ENCODE measurements at places on chromosomes 4 and X. TPM values are rescaled to one million over a fixed set of nuclear protein-coding genes. Genes with fewer than 3 reads are reported as not detected.

GRCh38 chrX:39688219-39688575, 409.6 kb downstream of the BCOR start:
- DNase-seq, result no peak

DNA sequence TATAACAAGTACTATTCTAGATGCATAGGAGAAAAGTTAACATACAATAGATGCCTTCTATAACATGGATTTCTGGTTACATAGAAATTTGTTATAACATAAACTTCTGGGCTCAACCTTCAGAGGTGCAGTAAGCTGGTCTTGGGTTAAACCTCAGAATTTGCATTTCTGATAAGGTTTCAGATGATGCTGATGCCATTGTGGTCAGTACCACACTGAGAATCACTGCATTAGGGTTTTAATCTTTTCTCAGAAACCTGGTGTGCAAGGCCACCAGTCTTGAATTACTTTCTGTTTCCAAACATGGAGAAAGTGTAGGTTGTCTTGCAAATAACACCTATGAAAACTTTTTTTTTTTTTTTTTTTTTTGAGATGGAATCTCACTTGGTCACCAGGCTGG, 146.2 kb downstream of the SPOCK3 start:
- DNase-seq, result no peak

GRCh38 chr4:8170341-8170740, 11.7 kb upstream of the ABLIM2 start:
- no peak for DNase-seq

DNA sequence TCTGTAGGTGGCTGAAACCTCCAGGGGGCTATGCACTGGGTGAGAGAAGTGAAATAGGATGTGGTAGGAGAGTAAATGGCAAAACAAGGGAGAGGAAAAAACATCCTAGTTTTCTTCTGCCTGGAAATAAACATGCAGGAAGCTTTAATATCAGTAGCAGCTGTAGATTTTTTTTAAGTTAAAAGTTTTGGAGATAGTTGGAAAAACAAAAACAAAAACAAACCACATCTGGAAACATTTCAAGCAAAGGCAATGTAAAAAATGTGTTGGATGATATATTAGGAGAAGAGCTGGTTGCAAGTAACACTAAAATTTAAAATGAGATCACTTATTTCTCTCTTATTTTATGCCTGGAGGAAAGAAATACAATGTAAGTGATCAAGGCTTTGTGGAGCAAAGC, 388.0 kb downstream of the SPRY1 start:
- DNase-seq, result no peak

The SLC10A4 gene
- 0.13 TPM for total RNA-seq

The GPR119 gene
- not detected for total RNA-seq
